ENCODE measurements at places on chromosomes 5 and 9. TPM values are rescaled to one million over a fixed set of nuclear protein-coding genes. Genes with fewer than 3 reads are reported as not detected.
A peak's percentile ranks its signal among the peaks of the same experiment; 100 is the strongest.

CERCAM gene
- 525 TPM for total RNA-seq

DNA sequence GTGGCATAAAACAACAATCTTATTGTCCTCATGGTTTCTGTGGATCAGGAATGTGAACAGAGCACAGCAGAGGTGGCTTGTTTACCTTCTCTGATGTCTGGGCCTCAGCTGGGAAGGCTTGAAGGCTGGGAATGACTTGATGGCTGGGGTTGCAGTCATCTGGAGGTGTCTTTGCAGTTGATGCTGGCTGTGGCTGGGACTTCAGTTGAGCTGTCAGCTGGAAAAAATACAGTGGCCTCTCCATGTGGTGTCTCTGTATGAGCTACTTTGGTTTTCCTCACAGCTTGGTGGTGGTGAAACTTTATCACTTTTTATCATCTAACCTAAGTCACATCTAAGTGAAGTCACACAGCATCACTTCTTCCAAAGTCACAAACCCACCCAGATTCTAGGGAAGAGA lies 24.7 kb upstream of the STX17 start:
- DNase-seq, result no peak

- peak; percentile 33 for DNase-seq
Observed at GRCh38 chr9:133403766-133404453, 13.9 kb downstream of the REXO4 start.

DNA sequence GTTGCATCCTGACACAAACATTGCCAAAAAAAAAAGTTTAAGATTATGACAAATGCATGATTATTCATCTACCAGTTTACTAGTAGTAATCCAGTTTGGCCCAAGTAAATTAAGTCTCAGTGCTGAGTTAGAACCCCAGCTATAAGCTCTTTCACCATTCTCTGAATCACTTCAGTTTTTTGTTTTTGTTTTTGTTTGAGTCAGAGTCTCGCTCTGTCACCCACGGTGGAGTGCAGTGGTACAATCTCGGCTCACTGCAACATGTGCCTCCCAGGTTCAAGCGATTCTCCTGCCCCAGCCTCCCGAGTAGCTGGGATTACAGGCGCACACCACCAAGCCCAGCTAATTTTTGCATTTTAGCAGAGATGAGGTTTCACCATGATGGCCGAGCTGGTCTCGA lies 1.5 kb upstream of the PCYOX1L start:
- peak; percentile 50 for DNase-seq

DNA sequence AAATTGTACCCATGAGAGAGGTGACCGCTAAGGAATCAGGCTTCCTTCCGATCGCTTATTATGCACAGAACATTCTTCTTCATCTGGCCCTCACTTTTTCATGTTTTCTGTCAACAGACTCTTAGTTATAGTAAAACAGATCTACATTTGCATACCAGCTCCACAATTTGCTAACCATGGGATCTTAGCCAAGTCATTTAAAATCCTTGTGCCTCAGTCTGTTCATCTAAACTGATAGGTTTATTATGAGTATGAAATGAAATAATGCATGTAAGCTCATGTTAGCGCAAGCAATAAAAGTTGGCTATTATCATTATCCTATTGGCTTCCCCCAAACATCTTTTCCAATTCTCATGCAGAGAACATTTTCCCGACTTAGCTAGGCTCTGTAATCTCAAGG lies 42.3 kb downstream of the FGF1 start:
- DNase-seq, result peak; percentile 14

KCNV2 gene
- not detected for total RNA-seq

- DNase-seq, result peak; percentile 44
Observed at GRCh38 chr5:176882567-176882903, 16.6 kb downstream of the HK3 start.

GRCh38 chr9:99121604-99122003 lies 16.7 kb downstream of the TGFBR1 start:
- DNase-seq, result no peak

PRRX2 gene
- 145 TPM for total RNA-seq

GRCh38 chr5:165448753-165449152 lies 1943.3 kb downstream of the MAT2B start:
- DNase-seq, result no peak

DNA sequence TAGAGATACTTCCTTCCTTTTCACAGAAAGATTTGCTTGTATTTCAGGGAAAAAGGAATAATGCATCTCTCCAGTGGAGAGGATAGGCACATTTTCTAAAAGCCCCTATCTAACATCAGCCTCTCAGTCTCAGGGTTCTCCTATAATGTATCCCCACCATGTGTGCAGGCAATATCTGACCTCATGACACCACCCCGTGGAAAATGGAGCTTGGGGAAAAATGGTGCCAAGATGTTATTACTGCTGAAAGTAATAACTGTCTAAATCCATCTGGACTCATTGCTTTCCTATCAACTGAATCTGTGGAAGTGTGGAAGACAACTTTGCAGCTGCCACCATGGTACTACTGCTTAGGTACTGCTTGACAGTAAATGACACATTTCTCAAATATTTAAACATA lies 574.3 kb downstream of the LRRC70 start:
- DNase-seq, result no peak

DNA sequence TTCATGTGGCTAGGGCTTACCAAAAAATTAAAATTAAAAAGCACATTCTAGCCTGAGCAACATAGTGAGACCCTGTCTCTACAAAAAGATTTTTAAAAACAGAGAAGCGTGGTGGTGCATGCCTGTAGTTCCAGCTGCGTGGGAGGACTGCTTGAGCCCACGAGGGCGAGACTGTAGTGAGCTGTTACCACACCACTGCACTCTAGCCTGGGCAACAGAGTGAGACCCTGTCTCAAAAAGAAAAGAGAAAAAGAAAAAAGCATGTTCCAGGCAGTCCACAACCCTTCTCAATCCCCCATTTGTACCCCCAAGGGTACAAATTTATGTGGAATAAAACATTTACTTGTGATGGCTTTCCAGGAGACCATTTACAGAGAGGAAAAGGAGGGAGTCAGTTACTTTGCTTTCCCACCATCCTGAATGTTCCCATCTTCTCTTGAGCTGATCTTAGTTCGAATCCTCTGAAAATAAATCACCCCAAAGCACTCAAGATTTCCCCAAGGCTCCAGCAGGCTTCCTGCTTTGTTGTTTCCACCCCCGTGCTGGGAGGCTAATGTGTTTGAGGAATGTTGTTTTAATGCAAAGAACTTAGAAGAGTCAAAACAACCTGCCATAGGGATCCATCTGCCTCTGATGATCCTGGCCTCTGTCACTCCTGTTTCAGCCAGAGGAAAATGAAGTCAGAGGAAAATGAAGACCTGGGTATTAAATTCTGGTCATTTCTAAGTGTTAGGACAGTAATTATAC lies 384.7 kb downstream of the BNC2 start:
- DNase-seq, result no peak

PCDHA13 gene
- not detected for total RNA-seq
